Stimulated activated naive CD8-positive, alpha-beta T cell treated with anti-CD3 and anti-CD28 coated beads, Interleukin-15, Interleukin-2, amounts not matched to agents 100 U/mL and 50 U/mL, for 24 hours (primary cell): ENCODE measurements at places on chromosomes 3 and 15.

DNA sequence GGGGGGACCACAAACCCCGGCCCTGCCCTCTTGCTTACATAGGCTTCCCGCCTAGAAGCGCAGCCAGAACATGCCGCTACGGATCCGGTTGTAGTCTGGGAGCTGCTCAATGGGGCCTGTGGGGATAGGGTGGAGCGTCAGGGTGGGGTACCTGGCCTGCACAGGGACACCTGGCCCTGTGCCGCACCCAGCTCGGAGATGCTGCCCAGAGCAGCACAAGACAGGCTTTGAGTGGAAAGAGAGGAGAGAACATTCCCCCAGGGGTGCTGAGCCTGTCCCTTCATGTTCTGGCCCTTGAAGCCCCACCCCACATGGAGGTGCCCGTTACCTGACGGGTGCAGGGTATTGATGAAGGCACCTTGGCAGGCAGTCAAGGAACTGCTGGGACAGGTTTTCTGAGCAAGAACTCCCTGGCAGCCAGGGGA lies 4.0 kb upstream of the COL7A1 start:
- DNase-seq: no peak

DNA sequence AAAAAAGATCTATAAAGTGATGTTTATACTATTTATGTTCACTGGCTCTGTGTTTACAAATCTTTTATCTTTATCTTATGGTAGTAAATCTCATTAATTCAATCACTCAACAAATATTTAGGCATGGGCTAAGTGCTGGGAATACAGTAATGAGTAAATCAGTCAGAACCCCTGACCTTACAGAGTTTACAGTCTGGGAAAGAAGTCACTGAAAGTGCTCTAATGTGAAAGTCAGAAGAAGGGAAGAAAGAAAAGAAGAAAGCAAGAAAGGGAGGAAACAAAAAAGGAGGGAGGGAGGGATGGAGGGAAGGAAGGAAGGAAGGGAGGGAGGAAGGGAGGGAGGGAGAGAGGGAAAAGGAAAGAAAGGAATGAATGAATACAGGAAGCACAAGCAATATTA lies 96.8 kb upstream of the SOX2 start:
- DNase-seq: no peak

DNA sequence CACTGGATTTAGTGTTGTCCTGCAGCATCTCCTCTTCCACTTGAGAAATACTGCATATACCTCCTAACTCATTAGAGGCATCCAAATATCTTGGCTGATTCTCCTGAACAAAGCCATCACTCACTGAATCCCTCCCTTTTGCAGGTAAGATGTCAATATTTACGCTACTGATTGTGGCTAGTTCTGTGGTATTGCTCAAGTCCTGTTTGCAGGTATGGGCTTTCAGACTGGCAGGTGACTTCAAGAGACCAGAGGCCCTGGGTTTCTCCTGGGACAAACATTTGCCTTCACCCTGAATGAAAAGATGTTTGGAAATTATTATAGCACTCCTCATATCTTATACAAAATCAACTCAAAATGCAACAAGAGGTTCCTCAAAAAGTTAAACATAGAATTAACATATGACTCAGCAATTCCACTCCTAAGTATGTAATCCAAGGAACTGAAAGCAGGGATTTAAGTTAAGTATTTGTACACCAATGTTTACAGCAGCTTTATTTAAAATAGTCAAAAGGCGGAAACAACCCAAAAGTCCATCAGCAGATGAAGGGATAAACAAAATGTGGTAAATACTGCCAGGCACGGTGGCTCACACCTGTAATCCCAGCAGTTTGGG lies 18.6 kb downstream of the NEK4 start:
- DNase-seq: no peak

GRCh38 chr15:37031198-37031597 lies 69.2 kb downstream of the MEIS2 start:
- DNase-seq: no peak

GRCh38 chr3:56459104-56459496 lies 9.2 kb downstream of the ERC2 start:
- DNase-seq: no peak

GRCh38 chr15:97483232-97483631 lies 477.3 kb upstream of the ARRDC4 start:
- no peak for DNase-seq

DNA sequence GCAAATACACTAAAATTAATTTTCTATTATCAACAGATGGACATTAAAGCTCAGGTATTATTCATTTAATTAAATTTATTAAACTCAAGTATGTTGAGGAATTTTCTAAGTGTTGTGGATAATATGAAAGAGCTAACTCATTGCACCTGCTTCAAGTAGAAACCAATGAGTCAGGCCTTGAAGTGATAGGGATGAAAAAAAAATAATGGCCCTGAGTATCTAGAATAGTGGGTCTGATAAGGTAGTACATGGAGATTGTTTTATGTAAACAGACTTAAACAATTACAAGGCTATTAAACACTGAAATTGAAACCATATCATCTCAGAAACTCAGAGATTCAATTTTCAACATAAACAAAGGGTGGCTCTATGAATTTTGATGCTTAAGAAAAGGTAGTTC lies 857.1 kb upstream of the GBE1 start:
- no peak for DNase-seq

- no peak for DNase-seq
Observed at GRCh38 chr3:134511500-134511899, 25.6 kb downstream of the CEP63 start.

DNA sequence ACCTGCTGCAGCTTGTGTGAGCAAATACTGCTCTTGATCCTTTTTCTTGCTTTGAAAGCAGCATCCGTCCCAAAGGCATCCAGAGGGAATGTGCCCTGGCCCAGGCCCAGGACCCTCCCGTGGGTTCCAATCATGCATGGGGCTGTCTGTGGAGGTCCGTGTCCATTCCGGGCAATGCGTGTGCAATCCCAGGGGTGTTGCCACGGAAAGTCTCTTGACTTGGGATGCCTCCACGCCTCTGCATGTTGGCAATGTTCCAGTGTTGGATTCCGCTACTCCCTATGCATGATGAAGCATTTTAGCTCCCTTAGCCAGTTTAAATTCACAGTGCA lies 105.7 kb downstream of the SNRPN start:
- DNase-seq: no peak

- no peak for DNase-seq
Observed at GRCh38 chr3:81451611-81452010, 309.8 kb downstream of the GBE1 start.

DNA sequence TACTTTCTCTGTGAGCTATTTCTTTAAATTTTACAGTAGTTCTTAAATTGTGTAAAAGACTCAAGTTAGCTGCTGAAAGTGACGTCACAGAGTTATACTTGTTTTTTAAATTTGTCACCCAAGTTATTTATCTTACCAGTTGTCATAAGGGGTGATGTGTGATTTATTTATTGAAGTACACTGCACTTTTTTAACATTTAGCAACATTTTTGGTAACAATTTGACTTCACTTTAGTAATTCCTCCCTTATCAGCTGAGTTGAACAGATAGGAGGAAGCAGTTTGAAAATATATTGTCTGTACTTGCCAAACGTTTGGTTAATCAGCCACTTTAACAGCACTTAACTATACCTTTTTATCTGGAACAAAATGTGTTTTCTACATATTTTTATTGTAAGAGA lies 3.8 kb downstream of the STT3B start:
- no peak for DNase-seq

DNA sequence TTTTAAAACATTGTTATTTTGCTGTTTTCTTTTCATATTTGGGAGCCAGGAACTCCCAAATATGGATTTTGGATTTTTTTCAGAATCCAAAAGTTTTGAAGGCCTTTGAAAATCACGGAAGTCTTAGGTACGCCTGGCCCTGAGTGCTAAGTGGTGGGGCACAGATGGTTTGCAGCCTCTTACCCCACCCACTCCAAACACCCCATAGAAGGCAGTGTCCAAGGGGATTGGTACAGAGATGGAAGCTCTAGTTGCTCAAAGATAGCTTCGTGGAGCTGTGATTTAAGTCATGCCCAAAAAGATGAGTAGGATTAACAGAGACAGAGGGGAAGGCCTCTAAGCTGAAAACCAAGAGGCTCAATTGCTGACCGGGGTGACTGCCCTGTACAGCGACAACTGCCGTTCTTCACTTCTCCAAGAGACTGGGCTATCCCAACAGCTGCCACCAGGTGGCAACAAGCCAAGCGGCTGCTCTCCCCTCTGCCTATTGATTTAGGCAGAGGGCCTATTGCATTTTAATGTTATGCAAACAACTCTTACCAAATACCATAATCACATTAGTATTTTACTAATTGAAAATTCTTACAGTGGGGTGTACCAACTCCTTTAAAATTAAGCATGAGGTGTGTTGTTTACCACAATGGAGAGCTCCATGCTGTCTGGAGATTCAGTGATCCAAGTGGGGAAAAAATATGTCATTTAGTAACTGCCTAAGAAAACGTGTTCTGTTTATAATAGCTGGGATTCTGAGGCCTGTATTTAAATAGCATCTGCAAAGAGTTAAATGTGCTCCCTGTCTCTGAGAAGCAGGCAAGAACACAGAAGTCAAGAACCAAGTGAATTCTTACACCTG lies 64.0 kb upstream of the C15orf61 start:
- DNase-seq: peak; percentile 91

DNA sequence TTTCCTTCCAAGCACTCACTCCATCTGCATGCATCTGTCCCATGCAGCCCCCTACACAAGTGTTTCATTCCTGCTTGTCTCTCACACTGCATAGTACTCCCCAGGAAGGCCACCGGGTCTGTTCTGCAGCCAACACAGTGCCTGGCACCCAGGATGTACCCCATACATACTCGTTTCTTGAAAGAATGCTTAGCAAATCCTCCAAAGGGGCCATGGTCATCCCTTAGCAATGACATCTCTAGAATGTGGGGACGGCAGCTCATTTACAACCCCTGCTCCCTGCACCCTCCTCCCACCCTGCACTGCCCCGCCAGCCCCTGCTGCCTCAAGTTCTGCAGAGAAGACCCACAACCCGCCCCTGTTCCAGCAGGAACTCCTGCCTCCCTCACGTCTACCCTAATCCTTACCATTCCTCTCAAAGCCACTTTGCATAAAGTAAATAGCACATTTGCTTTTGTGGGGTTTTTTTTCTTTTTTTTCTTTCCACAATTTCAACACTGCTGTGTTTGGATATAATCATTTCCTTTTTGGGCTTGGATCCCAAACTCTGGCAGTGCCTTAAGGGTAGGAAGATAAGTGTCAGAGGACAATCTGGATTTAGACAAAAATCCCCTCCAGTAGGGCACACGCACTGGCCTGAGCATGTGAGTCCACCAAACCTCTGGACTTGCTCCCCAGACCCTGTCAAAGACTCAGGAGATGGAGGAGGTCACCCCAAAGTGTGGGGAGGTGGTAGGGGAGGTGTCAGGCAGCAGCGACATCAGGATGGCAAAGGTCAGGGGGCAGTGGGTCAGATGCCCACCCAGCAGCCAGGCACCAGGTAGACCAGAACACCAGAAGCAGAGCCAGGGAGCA lies 68.4 kb downstream of the MEGF11 start:
- no peak for DNase-seq

DNA sequence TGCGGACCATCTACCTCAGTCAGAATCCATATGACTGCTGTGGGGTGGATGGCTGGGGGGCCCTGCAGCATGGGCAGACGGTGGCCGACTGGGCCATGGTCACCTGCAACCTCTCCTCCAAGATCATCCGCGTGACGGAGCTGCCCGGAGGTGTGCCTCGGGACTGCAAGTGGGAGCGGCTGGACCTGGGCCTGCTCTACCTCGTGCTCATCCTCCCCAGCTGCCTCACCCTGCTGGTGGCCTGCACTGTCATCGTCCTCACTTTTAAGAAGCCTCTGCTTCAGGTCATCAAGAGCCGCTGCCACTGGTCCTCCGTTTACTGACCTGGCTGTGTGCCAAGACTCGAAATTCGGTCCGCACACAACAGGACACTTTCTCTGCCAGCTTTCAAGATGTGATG lies 21.9 kb downstream of the NRROS start:
- DNase-seq: no peak

DNA sequence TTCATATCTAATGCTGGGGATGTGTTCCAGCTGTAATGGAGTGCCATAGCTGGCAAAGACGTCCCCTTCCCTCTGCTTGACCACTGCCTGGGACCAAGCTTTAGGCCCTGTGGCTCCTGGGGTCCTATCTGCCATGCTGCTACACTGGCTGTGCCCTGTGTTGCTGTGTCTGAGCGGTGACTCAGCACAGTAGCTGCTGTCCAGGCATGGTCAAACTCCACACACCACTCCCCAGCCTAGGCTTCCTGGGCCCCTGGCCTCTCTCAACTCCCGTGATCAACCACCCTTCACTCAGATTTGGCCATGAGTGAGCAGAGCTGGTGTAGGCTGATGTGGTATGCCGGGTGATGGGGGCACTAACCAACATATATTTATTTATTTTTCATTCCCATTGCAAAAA lies 27.0 kb downstream of the EPHB1 start:
- DNase-seq: no peak

- DNase-seq: no peak
Observed at GRCh38 chr3:179045719-179046402, 25.7 kb downstream of the ZMAT3 start.

DNA sequence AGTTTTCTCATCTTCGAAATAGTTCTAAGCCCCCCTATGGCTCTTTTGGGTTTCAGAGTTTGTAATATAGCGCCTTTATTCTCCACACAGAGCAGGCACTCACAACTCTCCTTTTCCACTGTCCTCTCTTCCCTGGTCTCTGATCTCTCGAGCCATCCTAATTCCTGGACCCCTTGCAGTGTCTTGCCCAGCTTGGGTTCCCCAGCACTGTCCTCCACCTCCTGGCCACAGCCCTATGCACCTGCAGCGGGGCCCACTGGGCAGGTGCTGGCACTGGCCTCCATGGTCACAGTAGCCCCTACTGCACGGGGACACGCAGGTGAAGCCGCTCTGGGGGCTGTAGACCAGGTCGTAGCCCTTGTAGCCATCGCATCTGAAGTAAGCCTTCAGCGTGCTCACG lies 27.9 kb downstream of the MUC20 start:
- no peak for DNase-seq

GRCh38 chr3:37864904-37865303 lies 3.2 kb downstream of the CTDSPL start:
- DNase-seq: no peak

GRCh38 chr3:29922992-29923746 lies 642.3 kb downstream of the RBMS3 start:
- no peak for DNase-seq

DNA sequence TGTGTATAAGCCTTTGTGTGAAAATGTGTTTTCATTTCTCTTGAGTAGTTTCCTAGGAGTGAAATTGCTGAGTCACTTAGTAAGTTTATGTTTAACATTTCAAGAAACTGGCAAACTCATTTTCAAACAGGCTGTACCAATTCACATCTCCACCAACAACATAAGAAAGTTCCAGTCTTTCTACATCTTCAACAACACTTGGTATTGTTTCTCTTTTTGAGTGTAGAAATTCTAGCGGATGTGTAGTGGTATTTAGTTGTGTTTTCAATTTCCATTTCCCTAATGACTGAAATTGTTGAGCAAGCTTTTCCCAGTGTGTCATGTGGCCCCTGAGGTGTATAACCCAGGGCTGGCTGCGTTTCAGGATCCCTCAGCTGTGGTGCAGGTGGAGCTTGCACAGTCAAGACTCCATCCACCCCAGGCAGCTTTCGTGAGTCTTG lies 258.5 kb downstream of the PDCD6IP start:
- no peak for DNase-seq

DNA sequence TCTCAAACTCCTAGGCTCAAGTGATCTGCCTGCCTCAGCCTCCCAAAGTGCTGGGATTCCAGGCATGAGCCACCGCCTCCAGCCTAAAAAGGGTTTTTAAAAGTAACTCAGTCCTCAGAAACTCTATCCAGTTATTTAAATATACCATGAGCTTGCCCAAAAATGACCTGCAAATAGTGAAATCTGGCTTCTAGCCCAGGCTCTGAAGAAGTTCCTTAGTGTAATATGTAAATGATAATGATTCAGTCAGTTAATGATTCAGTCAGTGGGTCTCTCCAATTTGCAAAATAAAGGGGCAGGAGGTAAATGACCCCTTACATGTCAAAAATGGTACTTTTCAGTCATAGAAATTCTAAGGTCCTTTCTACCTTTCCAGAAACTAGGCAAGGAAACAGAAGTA lies 28.8 kb downstream of the LRRC2 start:
- DNase-seq: no peak
